EH (cell line): ENCODE measurements at places on chromosomes 5 and 9.
A peak's percentile ranks its signal among the peaks of the same experiment; 100 is the strongest.

GRCh38 chr5:103041071-103041676 is 78.8 kb downstream of the GIN1 start:
- peak; percentile 61 for DNase-seq

GRCh38 chr5:64201996-64202395 is 36.4 kb downstream of the RNF180 start:
- peak; percentile 44 for DNase-seq

- DNase-seq = no peak
Observed at GRCh38 chr5:80777347-80778287, 122.8 kb upstream of the DHFR start.

- DNase-seq = peak; percentile 80
Observed at GRCh38 chr5:34716986-34717385, 60.9 kb downstream of the RAI14 start.

DNA sequence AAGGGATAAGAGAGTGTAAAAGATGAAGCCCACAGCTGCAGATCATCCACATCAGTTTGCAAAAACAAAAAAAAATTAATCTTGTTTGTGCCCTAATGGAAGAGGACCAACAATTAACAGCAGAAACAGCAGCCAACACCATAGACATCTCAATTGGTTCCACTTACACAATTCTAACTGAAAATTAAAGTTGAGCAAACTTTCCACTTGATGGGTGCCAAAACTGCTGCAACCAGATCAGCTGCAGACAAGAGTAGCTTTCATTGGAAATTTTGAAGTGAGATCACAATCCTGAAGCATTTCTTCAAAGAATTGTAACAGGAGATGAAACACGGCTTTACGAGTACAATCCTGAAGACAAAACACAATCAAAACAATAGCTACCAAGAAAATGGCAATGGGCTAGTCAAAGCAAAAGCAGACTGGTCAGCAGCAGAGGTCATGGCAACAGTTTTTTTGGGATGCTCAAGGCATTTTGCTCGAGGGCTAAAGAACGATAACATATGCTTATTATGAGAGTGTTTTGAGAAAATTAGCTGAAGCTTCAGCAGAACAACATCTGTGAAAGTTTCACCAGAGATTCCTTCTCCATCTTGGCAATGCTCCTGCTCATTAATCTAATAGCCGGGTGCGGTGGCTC is 4.1 kb upstream of the RBM27 start:
- no peak for DNase-seq

- no peak for DNase-seq
Observed at GRCh38 chr5:4627131-4627530, 513.0 kb upstream of the ADAMTS16 start.
